Large intestine (tissue), 12 donors: ENCODE measurements at places on chromosomes 6 and 20.

DNA sequence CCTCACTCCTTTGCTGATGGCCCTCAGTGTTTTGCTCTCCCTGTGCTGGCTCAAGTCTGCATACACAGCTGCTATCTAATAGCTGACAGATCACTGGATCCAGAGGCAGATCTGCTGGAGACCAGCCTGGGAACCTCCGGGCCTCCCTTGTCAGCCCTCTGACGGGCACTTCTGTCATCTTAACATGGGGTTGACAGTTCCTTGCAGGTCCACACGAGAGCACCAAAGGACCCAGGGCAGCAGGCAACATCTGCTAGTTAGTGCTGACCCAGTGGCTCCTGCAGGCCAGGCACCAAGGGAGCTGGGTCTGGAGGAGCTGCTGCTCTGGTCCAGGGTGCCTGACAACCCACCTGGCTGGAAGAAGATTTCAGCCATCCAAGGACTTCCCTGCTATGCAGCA, 208.1 kb downstream of the UST start:
- no peak for DNase-seq

- no peak for DNase-seq
These were observed 123.0 kb downstream of the SOBP start for GRCh38 chr6:107612762-107613415.

GRCh38 chr6:142842418-142843261, 102.3 kb downstream of the HIVEP2 start:
- no peak for DNase-seq

- no peak for DNase-seq
These were observed 1.4 kb downstream of the DCDC2 start for GRCh38 chr6:24356310-24356973.

DNA sequence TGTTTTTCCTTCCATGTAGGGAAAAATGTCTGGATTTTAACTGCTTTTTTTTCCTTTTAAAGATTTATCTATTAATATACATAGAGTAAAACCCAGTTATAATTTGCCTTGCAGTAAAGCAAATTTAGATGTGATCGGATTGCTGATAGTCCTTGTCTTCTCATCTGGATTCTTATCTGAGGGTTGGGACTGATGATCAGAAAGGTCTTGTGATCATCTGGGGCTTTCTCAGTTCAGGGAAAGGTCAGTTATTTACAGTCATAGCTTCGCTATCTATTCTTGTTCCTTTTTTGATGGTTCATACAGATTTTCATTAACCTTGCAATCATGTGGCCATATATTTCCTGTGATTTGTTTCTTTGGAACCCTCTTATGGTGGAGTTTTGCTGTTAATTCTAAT, 63.8 kb upstream of the CLDN20 start:
- DNase-seq: no peak

DNA sequence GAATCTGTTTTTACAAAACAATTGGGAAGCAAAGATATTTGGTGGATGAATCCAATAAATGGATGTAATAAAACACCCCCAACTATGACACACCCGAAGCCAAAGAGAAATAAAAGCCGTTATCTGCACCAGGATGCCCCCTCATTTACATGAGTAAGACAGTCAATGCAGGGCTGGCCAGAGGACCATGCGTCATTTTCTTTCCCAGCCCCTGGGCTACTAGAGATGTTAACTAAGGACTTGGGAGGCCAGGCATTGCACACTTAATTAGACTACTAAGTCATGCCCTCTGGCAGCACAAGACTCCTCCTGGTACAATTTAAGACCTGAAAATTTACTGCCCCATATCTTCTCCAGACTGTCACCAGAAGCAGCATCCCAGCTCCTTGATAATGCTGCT, 3.2 kb downstream of the LEMD2 start:
- DNase-seq: no peak

GRCh38 chr6:102655823-102656222, 1262.3 kb downstream of the GRIK2 start:
- DNase-seq: no peak

GRCh38 chr20:49276161-49276960, 1.5 kb downstream of the ZNFX1 start:
- DNase-seq: no peak

GRCh38 chr6:28353981-28354676, 4.4 kb downstream of the ZKSCAN3 start:
- no peak for DNase-seq
